Activated gamma-delta T cell (primary cell): ENCODE measurements at places on chromosomes 12 and 14.

DNA sequence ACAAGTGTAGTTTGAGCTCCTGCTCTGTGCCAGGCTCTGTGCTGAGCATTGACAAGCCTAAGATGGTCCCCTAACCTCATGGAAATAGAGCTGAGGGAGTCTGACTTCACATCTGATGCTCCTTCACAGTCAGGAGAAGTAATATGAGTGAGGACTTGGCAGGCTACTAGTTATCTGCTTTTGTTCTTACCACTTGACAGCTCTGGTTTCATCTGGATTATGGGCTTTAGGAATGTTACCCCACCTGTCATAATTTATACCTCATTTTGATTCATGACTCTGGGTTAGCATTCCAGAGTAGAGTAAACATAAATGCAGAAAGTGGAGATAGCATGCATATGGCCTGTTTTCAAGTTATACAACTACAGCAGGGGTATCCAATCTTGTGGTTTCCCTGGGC lies 40.5 kb downstream of the ATP6V1D start:
- DNase-seq = no peak

DNA sequence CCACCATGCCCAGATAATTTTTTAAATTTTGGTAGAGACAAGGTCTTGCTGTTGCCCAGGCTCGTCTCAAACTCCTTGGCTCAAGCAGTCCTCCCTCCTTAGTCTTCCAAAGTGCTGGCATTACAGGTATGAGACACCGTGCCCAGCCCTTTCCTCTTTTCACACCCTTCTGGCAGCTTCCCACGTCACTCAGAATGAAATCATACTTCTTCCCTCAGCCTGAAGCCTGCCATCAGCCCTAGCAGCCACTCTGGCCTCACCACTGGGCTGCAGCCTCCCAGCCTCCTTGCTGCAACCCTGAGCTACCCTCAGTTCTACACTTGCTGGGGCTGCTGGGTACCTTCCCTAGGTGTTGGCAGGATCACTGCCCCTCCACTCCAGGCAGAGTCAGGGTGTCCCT lies 18.2 kb downstream of the ANKRD9 start:
- no peak for DNase-seq

- no peak for DNase-seq
Measured at GRCh38 chr12:89544681-89545184, 18.9 kb upstream of the POC1B start.

GRCh38 chr14:102973706-102974285 lies 51.3 kb downstream of the AMN start:
- no peak for DNase-seq

GRCh38 chr14:87687420-87687819 lies 305.6 kb downstream of the GALC start:
- no peak for DNase-seq

DNA sequence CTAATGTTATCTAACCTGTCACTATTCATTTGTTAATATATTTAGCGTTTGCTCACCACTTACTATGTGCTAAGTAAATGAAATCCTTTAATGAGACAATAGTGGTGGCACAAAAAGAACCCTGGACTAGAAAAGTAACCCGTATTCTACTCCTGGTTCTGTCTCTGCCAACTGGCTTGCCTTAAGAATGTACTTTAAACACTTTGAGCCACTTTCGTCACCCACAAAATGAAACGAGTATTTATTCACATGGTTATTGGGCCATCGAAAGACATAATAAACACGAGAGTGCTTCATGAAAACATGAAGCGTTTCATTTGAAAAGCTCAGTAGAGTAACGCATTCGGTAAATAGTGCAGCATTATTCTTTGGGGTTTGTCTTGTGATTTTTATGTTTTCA lies 254.7 kb downstream of the EGLN3 start:
- no peak for DNase-seq

DNA sequence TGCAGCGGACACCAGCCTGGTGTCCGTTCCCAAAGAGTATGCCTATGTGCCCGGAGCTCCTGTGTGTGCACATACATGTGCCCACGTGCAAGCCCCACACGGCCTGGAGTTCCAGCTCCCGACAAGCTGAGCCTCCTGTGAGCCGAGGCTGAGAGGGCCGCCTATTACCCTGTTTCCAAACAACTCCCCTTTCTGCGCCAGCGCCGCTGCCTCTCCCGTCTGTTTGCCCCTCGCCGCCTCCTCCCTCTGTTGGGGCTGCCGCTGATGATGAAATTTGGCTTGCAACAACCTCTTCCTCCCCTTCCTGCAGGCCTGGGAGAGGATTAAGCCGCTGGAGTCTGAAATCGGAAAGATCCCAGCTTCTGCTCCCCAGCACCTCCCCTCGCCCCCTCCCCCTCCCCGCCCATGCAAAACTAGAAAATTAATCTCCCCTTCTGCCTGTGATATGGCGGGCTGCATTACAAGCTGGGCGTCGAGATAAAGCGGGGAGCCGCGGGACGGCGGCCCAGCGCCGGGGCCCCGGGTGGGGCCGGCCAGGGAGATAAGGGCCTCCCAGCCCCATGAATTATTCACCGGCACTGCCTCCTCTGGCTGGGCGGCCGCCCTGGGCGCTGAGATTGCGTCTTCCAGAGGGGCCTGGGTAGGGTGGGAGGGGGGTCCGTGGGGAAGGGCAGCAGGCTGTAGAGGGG lies 6.8 kb upstream of the ASIC1 start:
- DNase-seq = no peak

GRCh38 chr12:119178544-119179334 lies at the start of gene HSPB8:
HSPB8 (plus strand) TSS chr12:119178931; CDS start chr12:119179313, 382 bp downstream.
- DNase-seq = no peak
